ENCODE measurements at places on chromosomes 7 and 10.

GRCh38 chr10:69807696-69808095, 6.0 kb downstream of the COL13A1 start:
- no peak for DNase-seq

GRCh38 chr10:33377658-33378025, 43.2 kb upstream of the NRP1 start:
- no peak for DNase-seq

- DNase-seq, result no peak
These were observed 25.3 kb downstream of the FRMPD2 start for GRCh38 chr10:48249004-48249762.

GRCh38 chr7:29479301-29480200, 84.1 kb upstream of the PRR15 start:
- DNase-seq, result peak; percentile 73

DNA sequence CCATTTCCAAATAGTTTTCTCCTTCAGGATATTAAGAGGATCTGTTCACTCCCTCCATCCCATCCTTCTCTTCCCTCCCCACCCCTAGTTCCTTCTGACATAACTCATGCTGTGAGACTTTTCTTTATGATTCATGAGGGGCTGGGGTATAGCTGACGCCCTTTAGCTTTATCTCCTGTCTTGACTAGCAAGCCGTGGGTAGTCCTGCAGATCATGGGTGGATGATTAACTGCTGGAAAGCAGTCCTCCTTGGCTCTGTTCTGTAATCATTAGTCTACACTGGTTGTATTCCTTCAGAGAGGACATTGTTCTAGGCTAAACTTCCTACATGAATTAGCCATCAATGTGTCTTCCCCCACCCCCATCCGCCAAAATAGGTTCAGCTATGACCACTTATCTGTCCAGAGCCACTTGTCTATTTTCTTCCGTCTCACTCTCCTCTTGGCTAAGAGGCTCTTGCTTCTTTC, 135.4 kb downstream of the LRRC4 start:
- no peak for DNase-seq

DNA sequence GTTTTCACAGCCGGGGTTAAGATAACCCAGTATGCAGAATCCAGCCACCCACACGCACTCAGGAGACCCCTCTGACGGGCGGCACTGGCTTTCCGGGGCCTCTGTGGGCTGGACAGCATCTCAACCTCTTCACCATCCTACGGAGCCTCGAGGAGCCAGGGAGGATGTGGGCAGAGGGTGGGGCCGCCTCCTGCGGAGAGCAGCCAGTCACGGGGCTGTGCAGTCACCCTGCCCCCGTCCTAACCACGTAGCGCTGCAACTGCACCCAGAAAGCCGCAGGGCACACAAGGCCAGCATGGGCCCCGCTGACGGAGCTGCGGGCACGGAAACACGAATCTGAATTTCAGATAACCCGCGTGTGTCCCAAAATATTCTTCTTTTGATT, 270.3 kb downstream of the ELFN1 start:
- no peak for DNase-seq

DNA sequence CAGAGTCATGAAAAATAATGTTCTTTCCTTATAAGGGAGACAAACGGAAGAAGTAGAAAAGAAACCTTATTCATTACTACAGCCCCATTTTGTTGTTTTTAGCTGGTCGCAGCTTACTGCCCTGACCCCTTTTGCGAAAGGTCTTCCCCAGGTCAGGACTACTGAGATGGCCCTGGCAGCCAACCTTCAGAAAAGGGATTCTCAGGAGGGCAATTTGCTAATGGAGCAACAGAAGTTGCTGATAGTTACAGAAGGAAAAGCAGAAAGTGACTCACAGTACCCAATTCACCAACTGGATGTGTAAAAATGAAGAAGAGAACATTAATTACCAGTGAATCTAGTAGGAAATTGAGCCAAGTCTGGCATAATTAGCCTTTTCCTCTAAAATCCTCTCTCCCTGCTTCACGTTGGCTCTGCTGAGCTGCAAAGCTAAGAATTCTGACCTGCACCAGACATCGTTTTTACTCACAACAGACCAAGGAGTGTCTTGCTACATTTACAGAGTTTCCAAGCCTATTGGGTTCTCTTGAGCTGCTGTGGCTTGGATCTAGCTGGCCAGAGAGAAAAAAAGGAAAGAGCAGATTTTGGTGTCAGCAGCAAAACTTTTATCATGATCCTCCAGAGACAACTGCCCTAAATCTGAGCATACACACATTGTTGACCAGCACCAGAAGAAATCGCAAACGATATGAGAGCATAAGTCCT, 499.9 kb upstream of the FZD8 start:
- DNase-seq, result no peak

- DNase-seq, result no peak
These were observed 34.0 kb downstream of the BRI3 start for GRCh38 chr7:98315318-98315993.

DNA sequence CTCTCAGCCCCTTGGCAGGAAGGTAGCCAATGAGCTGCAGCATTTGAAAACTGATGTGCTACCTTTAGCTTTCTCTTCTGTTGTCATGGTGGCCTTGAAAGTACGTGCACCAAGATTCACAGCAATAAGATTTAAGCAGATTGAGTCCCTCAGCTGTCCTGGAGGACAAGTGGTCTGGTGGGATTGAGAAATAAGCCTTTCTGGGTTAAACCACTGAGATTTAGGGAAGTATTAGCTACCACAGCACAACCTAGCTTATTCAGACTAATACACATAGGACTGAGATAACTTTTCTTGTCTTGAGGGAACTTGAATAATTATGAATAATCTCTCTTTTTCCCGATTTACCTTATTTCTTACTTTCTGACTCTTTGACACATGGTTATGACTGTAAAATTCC, 324.0 kb downstream of the PTEN start:
- no peak for DNase-seq

DNA sequence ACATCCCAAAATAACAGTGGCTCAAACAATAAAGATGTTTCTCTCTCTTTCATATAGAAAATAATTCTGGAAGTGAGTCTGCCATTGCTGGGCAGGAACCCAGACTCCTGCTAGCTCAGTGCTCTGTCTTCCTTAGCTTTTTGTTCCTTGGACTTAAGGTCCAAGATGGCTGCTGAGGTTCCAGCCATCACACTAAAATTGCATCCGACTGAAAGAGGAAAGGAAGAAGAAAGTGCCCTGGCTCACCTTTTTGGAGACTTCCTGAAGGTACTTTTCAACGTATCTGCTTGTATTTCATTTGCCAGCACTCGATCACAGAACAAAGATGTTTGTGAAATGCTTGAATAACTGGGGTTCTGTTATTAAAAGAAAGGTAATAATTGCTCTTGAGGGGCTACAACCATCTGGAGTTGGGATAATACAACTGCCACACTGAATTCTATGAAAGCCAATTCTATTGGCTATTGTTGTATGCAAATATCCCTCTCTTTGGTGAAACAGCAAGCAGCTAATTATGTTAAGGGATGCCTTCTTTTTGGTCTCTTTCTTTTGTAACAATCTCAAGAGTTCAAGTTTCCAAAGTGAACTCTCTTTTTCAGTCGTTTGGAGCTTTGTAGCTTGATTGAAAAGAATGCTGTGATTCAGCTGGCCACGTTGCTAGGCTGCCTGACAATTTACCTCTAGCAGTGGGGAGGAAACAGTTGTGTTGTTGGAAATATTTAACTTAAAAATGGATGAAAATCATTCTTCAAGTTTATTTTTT, 83.9 kb downstream of the BAMBI start:
- DNase-seq, result no peak

GRCh38 chr7:77157446-77157845, 35.0 kb downstream of the CCDC146 start:
- DNase-seq, result no peak

DNA sequence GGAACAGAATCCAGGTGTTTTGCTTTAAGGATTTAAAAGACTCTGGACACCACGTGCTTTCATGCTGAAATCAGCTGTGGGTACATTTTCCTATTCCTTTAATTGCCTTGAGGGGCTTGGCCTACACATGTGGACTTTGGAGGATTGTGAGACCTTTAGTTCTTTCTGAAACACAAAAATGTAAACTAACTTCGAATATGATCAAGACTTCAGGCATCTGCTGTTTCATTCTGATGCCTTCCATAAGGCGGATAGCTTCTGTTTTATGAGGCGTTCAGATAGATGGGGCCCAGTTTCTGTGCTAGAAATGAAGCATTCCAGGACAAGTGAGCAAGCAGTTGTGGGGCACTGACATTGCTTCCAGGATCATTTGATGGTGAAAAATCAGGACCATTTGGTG, 1.5 kb upstream of the NOBOX start:
- DNase-seq, result no peak

GRCh38 chr7:96316949-96317348, 4.9 kb downstream of the SLC25A13 start:
- DNase-seq, result no peak

- no peak for DNase-seq
These were observed 13.6 kb downstream of the ENTPD7 start for GRCh38 chr10:99672884-99673283.

DNA sequence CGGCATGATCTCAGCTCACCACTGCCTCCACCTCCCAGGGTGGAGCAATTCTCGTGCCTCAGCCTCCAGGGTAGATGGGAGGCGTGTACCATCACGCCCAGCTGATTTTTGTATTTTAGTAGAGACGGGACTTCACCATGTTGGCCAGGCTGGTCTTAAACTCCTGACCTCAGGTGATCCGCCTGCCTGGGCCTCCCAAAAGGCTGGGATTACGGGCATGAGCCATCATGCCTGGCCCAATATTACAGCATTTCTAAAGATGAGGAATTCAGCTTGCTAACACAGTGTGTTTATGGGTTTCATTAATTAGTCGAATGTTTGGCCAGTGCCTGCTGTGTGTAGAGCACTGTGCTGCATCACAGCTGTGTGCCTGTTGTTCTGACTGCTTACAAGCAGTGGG, 3.7 kb downstream of the WDR37 start:
- DNase-seq, result no peak

DNA sequence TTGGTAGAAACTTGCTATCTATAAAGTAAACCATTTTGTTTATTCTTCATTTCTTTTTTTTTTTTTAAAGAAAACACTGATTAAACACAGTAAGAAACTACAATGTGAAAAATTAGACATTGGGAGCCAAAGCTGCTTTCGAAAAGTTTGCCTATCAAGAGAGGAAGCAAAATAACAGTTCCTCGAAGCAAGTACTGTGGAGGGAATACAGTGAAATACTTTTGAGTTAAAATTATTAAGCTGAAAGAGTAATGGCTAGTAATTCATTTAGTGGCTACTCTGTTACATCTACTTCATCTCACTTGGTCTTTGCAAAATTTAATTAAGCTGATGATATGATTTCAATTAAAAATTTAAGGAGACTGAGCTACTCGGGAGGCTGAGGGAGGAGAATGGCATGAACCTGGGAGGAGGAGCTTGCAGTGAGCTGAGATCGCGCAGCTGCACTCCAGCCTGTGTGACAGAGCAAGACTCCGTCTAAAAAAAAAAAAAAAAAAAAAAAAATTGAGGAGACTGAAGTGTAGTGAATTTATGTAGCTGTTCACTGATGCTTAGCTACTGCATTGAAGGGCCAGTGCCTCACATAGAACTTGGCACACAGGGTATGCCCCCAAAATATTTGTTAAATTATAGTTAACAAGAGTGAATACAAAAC, 982.1 kb upstream of the MBL2 start:
- DNase-seq, result no peak

DNA sequence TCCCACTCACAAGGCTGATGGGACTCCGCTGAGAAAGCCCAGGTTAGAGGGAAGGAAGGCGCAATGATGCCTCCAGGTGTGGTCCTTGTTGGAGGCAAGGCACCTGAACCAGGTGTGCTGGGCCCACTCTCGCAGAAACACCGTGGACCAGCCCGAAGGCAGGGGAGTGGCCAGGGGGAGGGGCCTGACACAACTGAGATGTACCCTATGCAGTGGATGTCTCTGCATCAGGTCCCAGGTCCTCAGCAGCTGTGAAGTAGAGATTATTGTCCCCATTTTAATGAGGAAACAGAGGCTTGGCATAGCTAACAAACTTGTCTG, 32.0 kb downstream of the GBX1 start:
- DNase-seq, result no peak

- DNase-seq, result no peak
These were observed 13.7 kb downstream of the THSD7A start for GRCh38 chr7:11818281-11818680.

DNA sequence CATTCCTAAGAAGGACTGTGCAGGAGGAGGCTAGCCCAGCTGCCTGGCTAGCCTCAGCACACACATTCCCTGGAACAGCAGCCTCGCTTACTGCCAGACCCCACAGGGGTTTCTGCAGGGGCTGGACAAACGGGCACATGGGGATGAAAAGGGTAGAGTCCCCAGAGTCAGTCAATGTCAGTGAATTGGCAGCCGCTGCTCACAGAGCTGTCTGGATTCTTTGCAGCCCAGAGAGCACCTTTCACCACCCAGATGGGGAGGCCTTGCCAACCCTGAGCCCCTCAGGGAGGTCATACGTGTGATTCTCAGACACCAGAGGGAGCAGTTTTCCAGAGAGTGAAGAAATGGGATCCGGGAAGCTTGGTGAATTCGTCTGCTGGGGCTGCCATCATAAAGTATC, 143.3 kb downstream of the KCNMA1 start:
- peak; percentile 46 for DNase-seq

DNA sequence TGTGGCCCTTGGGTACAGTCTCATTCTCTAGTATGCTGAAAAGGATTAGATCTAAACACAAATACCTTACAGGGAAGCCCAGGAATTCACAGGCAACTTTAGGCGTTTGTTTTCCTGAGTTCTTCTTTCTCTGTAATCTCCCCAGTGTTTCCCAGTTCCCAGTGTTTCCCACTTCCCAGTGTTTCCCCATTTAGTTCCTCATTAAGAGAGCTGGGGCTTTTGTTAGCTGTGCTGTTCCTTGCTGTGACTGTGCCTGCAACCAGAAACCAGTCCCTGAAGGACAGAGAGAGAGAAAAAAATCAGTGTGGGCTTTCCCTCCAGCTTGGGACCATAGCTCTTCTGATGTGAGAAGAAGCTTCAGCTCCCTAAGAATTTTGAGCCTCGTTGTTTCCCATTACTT, 802.9 kb upstream of the COBL start:
- no peak for DNase-seq

GRCh38 chr7:107079212-107079940, 34.9 kb downstream of the PRKAR2B start:
- DNase-seq, result no peak

DNA sequence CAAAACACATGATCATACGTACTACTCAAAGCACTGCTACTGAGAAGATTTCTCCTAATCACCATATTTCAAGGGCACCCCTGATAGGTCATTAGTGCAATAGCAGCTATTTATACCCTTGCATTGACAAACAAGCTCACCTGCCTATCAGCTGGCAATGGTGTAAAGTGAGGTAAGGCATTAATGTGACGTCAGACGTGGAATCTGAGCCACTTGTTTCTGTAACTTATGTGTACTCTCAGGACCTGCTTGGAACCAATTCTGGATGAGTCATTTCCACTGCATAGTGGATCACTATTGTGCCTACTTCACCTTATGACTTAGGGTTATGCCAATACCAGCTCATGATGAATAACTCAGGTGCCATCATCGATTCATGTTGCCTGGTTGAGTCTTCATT, 628.5 kb upstream of the CELF2 start:
- DNase-seq, result no peak

Measured in WERI-Rb-1 (cell line).